Femur (tissue), 1 donor: ENCODE measurements at places on chromosomes 16 and 17.

- no peak for DNase-seq
These were observed 166.1 kb downstream of the PRKCA start for GRCh38 chr17:66468241-66469087.

DNA sequence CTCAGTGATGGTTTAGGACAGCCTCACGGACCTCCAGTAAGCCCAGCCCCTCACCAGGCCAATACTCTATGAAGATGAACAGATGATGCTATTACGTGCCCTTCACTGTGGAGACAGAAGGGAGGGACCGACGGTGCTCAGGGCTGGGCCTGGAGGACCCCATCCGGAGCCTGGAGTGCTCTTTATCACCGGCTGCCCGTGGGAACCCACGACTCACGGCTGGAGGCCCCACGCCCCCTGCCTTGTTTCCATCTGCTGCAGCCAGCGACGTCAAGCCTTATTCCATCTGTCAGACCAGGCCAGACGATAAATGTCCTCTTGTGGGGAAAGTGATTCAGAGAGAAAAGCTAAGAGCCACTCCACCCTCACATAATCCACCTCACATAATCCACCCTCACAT, 4.0 kb upstream of the TIMM22 start:
- DNase-seq: no peak

- no peak for DNase-seq
These were observed 2.4 kb upstream of the TBX21 start for GRCh38 chr17:47730681-47731080.

GRCh38 chr17:54901230-54901822, 674 bp downstream of the TOM1L1 start:
- no peak for DNase-seq

DNA sequence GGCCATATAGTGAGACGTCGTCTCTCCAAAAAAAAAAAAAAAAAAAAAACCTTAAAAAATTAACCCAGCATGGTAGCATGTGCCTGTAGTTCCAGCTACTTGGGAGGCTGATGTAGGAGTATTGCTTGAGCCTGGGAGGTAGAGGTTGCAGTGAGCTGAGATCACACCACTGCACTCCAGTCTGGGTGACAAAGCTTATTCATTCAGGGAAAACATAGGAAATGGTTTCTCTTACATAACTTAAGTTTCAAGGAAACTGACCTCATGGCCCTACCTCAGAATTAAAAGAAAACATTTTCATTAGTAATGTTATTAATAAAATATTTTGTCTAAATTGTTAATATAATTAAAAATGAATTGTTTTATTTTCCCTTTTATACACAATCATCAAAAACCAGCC, 31.4 kb downstream of the COG1 start:
- no peak for DNase-seq

GRCh38 chr17:81417879-81418709, 22.8 kb downstream of the BAHCC1 start:
- no peak for DNase-seq

DNA sequence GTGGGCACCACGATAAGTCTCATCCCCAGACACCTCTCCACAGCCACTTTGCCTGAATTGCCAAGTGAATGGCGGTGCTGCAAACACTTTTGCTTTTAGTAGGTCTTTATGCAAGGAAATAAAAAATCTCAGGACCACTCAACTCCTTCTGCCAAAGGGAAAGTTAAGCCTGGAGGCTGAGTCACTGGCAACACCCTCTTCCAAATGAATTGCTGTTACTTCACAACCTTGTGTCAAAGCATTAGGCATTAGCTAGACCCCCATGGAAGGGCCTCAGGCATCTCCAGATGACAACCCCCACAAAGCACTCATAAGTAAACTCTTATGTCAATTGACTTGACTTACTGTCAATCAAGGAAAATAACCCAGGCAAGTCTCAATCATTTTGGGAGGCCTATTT, 43.0 kb downstream of the RNF112 start:
- DNase-seq: no peak

- no peak for DNase-seq
These were observed 40.2 kb downstream of the HS3ST3B1 start for GRCh38 chr17:14340857-14341754.

DNA sequence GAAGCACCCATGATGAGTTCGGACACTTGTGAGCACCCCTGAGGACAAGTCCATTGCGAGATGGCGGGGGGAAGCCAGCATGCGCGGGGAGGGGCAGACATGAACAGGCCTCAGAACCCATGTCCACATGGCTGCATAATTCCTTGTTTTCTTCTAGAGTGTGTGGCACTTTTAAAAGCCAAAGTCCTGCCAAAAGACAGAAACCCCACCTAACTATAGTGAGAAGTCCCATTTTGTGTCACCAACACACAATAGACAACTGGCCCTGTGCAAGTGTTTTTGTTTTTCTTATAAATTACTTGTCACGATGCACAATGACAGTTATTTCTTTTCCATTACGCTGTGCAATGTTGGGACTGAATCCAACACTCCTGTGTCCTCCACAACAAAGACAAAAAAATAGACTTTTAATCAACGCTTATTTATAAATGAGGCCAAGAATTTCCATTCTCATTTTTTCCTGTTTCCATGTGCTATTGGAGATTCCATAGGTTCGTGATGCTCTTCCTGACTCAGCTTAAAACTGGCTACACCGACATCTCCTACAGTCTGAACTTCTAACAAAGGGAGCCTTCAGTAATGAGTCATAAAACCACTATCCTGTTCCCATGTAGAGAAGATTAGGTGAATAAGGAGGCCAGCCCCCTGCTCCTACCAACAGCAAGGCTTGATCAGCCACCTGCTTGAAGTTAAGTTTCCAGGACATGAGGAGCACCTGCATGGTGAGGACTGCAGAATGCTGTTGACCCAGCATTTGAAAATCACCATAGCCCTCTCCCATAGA, 98.9 kb downstream of the ZNF423 start:
- no peak for DNase-seq

GRCh38 chr16:78684655-78685375, 585.4 kb downstream of the WWOX start:
- peak; percentile 39 for DNase-seq

DNA sequence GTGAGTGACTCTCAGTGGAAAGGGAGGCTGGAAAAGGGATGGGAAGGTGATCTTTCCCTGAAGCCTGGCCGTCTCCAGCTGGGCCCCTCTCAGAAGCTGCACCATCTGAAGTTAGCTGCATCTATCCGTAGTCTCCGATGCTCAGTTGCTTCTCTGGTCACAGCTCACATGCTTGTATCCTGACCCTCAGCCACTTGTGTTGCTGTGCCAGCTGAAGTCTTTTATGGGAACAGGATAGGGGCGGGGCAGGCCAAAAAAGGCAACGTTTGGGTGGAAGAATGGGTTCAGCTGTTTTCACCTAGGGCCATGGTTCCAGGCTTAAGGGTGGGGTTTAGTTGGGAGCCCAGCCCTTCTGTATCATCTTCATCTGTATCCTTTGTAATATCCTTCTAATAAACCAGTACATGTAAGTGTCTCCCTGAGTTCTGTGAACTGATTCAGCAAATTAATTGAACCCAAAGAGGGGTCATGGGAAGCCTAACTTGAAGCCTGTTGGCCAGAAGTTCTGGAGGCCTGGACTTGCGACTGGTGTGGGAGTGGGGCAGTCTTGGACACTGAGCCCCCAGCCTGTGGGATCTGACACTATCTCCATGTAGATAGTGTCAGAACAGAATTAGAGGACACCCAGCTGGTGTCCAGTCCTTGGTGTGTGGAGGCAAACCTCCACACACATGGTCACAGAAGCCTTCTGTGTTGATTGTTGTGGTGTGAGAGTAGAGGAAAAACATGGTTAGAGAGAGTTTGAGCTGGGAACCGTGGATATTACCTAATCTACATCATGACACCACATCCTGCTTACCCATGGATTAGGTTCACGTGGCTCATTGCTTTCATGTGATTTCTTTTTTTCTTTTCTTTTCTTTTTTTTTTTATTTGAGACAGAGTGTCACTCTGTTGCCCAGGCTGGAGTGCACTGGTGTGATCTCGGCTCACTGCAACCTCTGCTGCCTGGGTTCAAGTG, 49.3 kb upstream of the FBXO47 start:
- no peak for DNase-seq

- DNase-seq: no peak
These were observed 12.1 kb upstream of the DBNDD1 start for GRCh38 chr16:90031186-90031930.

- DNase-seq: no peak
These were observed 59.8 kb upstream of the RBFOX3 start for GRCh38 chr17:79670537-79671084.
